ENCODE measurements at places on chromosomes 13 and 19.

GRCh38 chr19:30334841-30335240 lies 37.3 kb upstream of the ZNF536 start:
- no peak for DNase-seq

- DNase-seq = no peak
These were observed 159.9 kb downstream of the MZT1 start for GRCh38 chr13:72567566-72567965.

DNA sequence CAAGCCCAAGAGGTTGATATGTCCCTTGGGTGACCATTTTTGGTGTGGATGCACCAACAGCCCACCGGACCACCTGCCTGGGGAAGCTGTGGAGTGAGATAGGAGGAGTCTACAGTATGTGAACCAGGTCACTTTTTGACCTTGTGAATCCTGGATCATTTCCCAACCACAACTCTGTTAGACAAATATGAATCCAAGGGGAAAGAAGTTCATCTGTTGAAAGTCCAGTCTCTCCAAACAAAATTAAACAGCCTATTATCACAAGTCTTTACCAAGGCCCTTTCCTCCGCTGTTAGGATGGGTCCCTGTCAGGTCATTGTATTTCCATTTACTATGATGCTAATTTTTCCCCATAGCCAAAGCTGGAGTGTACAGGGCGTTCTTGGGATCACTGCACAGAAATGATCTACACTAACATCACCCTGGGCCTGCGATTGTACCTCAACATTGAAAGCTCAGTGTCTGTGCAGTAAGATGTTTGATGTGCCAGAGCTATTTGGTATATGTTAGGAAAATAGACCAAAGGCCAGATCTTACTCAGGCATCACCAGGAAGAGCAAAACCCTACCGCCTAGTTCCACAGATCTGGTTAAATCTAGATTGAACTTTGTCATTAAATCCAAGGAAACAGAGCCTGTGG lies 117.1 kb downstream of the STARD13 start:
- no peak for DNase-seq

GRCh38 chr13:98190889-98191444 lies 13.9 kb upstream of the RNF113B start:
- no peak for DNase-seq

GRCh38 chr13:49110122-49110912 lies 109.8 kb upstream of the MLNR start:
- DNase-seq = no peak

DNA sequence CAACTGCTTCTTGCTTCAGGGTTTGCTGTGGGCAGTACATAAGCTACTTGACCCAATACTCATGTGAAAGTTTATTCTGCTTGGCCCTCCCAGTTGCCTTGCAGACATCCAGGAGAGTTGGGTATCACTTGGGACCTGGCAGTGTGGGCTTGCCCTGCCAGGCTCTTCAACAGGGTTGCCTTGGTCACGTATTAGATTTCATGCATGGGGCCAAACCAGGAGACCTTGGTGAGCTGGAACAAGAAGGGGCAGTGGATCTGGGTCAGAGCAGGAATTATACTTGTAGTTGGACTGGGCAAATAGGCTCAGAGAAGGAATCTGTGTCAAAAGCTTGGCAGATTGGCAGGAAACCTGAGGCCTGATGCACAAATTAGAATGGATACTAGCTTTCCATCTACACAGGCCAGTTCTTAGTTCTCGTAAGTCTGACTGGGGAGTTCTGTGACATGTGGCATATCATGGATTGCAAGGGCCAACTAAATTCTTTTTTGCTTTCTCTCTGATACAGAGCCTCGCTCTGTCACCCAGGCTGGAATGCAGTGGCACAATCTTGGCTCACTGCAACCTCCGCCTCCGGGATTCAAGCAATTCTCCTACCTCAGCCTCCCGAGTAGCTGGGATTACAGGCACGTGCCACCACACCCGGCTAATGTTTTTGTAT lies 192.6 kb upstream of the SERP2 start:
- DNase-seq = no peak

- no peak for DNase-seq
These were observed 341.1 kb downstream of the ENOX1 start for GRCh38 chr13:43445668-43446067.

- no peak for DNase-seq
These were observed 28.5 kb upstream of the FEM1A start for GRCh38 chr19:4763021-4763420.

DNA sequence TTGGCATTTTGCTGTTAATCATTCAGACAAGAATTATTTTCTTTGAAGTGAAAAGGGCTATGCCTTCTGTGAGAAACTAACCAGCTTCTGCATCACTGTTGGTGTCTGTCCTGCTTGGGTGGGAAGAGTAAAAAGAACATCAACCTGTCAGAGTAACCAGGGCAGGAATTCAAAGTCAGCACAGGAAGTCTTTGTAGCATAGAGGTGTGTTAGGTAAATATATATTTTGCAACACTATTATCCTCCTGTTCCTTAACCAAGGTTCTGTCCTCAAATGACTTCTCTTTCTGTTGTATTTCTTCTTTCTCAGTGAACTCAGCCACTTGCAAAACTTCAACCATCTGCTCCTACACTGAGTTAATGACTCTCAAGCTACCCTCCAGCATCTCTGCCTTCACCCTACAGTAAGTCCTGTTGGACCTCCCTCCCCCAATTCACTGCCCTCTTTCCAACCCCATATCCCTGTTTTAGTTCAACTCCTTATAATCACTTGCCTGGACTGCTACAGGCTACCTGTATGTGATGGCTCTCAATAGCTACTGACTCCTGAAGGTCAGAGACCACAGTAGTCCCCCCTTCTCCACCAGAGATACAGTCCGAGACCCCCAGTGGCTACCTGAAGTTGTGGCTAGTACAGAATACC lies 49.9 kb downstream of the SMAD9 start:
- no peak for DNase-seq

- DNase-seq = no peak
These were observed 1229.0 kb downstream of the PCDH9 start for GRCh38 chr13:66001140-66001539.

Measured in MM.1S (cell line).